Spinal cord (tissue), 10 donors: ENCODE measurements at places on chromosomes 6 and 20. TPM values are rescaled to one million over a fixed set of nuclear protein-coding genes. Genes with fewer than 3 reads are reported as not detected.

The KCNB1 gene
- polyA plus RNA-seq: 13.2 TPM

The SLC32A1 gene
- polyA plus RNA-seq: 51.5 TPM

The LYRM4 gene
- polyA plus RNA-seq: 37.7 TPM

The GSTA4 gene
- polyA plus RNA-seq: 135 TPM

The RAB5IF gene
- 75.7 TPM for polyA plus RNA-seq

The ADGRF5 gene
- 8.7 TPM for polyA plus RNA-seq

The FNDC11 gene
- 0.93 TPM for polyA plus RNA-seq

The PNLDC1 gene
- polyA plus RNA-seq: 0.78 TPM

The KIF25 gene
- 1.2 TPM for polyA plus RNA-seq

The PKHD1 gene
- polyA plus RNA-seq: 0.16 TPM

The RSPO3 gene
- 3.4 TPM for polyA plus RNA-seq

The PRELID3B gene
- polyA plus RNA-seq: 50.9 TPM

DNA sequence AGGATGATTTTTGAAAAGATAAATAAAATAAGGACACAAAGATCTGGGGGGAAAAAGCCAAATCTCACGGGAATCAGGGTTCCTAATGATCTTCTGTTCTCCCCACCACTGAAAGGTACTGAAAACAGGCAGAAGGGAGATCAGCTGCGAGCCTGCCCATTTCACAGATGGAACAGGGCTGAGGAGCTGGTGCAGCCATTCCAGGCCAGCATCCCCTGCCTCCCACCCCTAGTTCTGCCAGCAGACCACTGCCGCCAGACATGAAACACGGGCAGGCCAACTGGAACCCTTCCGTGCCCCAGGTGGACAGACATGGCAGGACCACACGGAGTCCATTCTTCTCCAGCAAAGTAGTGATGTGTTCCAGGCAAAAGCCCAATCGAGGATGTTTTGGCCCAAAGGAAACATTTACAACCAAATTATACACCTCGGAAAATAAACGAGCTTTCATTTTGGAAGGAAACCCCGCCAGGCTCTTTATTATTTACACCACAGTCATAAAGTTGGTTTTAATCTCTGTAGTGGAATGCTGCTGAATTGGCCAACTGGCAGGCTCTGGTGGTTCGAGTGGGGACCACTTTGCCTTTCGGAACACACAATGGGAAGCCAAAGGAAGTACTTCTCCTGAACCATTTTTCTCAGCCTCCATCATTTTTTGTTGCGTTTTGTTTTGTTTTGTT is 28.2 kb downstream of the ISM1 start:
- H3K4me3 ChIP-seq: no peak overlapping the region
- no peaks in the 10 kb centered on the region for H3K36me3 ChIP-seq
- no peak for DNase-seq
- H3K4me1 ChIP-seq: peaks cover 9% of the 10 kb centered on the region

GRCh38 chr6:165649166-165650137 is 13.6 kb downstream of the PDE10A start:
- DNase-seq: no peak
- no peak overlapping the region for H3K4me3 ChIP-seq
- H3K27me3 ChIP-seq: no peaks in the 10 kb centered on the region

- no peak overlapping the region for H3K27ac ChIP-seq
- H3K4me1 ChIP-seq: peaks cover 18% of the 10 kb centered on the region
- no peaks in the 10 kb centered on the region for H3K27me3 ChIP-seq
- peaks cover 4% of the 10 kb centered on the region for H3K36me3 ChIP-seq
Observed at GRCh38 chr20:61584851-61585250, 332.8 kb downstream of the CDH4 start.

GRCh38 chr6:107567643-107568042 is 77.7 kb downstream of the SOBP start:
- H3K27me3 ChIP-seq: no peaks in the 10 kb centered on the region
- peaks cover 3% of the 10 kb centered on the region for H3K36me3 ChIP-seq
- H3K4me3 ChIP-seq: no peak overlapping the region
- H3K4me1 ChIP-seq: peaks cover 12% of the 10 kb centered on the region

DNA sequence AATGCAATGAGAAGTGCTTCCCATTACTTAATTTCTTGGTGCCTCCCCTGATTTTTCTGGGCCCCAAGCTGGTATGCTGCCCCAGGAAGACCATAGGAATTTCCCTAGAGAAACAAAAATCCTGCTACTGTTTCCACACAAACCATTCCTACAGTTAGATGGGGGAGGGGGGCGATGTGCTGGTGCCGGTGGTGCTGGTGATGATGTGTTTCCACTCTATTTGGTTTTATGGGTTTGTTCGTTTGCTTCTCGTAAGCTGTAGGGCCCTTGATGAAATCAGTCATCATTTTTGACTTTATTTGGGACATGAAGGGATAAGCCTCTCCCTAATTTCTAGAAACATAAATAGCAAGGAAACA is 105.1 kb downstream of the MKKS start:
- H3K27ac ChIP-seq: no peak overlapping the region
- no peaks in the 10 kb centered on the region for H3K36me3 ChIP-seq
- no peaks in the 10 kb centered on the region for H3K4me1 ChIP-seq
- DNase-seq: no peak

DNA sequence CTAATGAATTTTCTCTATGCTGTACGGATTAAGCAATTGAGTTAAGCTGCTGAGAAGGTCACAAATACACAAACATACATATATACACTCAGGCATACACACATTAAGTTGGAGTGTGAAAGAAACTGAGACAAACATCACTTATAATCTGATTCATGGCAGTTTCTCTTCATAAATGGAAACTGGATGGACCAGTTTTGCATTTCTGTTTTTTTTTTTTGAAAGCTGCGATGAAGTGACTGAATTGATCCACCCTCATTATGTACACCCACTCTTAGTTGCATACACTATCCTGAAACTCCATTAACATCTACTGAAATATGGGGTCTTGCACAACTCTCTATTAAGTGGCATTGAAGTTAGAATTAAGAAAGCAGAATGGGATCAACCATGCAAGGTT is 32.9 kb upstream of the TENT5A start:
- H3K27me3 ChIP-seq: no peaks in the 10 kb centered on the region
- H3K36me3 ChIP-seq: no peaks in the 10 kb centered on the region
- no peak overlapping the region for H3K27ac ChIP-seq
- H3K4me3 ChIP-seq: no peak overlapping the region
- no peaks in the 10 kb centered on the region for H3K4me1 ChIP-seq

GRCh38 chr20:51085769-51086168 is 62.9 kb upstream of the KCNG1 start:
- no peak for DNase-seq
- H3K27ac ChIP-seq: no peak overlapping the region
- no peaks in the 10 kb centered on the region for H3K36me3 ChIP-seq
- H3K4me1 ChIP-seq: peaks cover 2% of the 10 kb centered on the region
- no peak overlapping the region for H3K4me3 ChIP-seq

DNA sequence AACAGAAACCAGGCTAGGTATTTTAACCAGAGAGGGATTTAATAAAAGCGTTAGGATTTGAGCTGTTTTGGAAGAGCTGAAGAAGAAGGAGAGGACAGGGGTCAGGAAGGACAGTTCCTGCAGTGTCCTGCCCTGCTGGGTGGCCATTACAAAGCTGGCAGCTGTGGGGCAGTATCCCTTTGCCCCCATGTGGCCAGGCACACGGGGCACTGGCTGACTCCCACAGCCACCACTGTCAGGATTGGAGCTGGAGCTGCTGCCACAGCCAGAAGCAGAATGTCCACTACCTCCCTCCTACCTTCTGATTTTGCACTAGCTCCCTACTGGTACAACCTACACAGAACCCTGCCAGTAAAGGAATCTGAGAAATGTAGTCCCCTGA is 46.5 kb downstream of the SLC22A3 start:
- no peak overlapping the region for H3K4me3 ChIP-seq
- no peaks in the 10 kb centered on the region for H3K27me3 ChIP-seq
- DNase-seq: peak; percentile 11
- peak overlapping the region; percentile 2 for H3K27ac ChIP-seq
- no peaks in the 10 kb centered on the region for H3K4me1 ChIP-seq

- no peaks in the 10 kb centered on the region for H3K27me3 ChIP-seq
- no peak overlapping the region for H3K4me3 ChIP-seq
- H3K4me1 ChIP-seq: no peaks in the 10 kb centered on the region
- H3K27ac ChIP-seq: no peak overlapping the region
- no peak for DNase-seq
- no peaks in the 10 kb centered on the region for H3K36me3 ChIP-seq
Observed at GRCh38 chr6:137086031-137086430, 41.3 kb upstream of the IL20RA start.

GRCh38 chr6:18503593-18504231 is 116.6 kb downstream of the RNF144B start:
- H3K4me3 ChIP-seq: peak overlapping the region; percentile 3
- no peaks in the 10 kb centered on the region for H3K4me1 ChIP-seq
- H3K27me3 ChIP-seq: no peaks in the 10 kb centered on the region
- H3K27ac ChIP-seq: peak overlapping the region; percentile 44
- H3K36me3 ChIP-seq: no peaks in the 10 kb centered on the region

- no peak overlapping the region for H3K27ac ChIP-seq
- no peak overlapping the region for H3K4me3 ChIP-seq
- H3K27me3 ChIP-seq: no peaks in the 10 kb centered on the region
- no peaks in the 10 kb centered on the region for H3K4me1 ChIP-seq
- no peaks in the 10 kb centered on the region for H3K36me3 ChIP-seq
- no peak for DNase-seq
Observed at GRCh38 chr6:107682721-107683120, 141.4 kb downstream of the SCML4 start.

GRCh38 chr20:14523090-14523489 is 185.7 kb upstream of the FLRT3 start:
- H3K36me3 ChIP-seq: no peaks in the 10 kb centered on the region
- H3K4me3 ChIP-seq: no peak overlapping the region
- no peak for DNase-seq
- H3K4me1 ChIP-seq: no peaks in the 10 kb centered on the region

DNA sequence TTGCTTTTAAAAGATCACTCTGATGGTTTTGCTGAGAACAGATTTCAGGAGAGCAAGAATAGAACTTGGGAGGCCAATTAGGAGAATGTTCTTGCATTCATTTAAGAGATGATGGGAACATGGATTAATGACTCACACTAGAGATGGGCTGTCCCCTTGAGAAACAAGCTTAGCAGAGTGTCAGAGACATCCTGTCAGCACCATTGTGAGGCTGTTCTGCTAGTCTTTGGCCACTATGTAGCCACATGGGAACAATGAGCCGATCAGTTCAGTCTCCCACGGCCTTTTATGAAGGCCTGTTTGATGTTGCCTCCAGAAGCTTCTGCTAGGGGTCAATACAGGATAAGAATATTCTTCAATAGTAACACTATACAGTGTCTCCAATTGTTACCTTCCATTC is 113.0 kb upstream of the EYA4 start:
- DNase-seq: no peak
- no peak overlapping the region for H3K27ac ChIP-seq
- no peaks in the 10 kb centered on the region for H3K36me3 ChIP-seq
- H3K4me1 ChIP-seq: peaks cover 14% of the 10 kb centered on the region
- no peak overlapping the region for H3K4me3 ChIP-seq

DNA sequence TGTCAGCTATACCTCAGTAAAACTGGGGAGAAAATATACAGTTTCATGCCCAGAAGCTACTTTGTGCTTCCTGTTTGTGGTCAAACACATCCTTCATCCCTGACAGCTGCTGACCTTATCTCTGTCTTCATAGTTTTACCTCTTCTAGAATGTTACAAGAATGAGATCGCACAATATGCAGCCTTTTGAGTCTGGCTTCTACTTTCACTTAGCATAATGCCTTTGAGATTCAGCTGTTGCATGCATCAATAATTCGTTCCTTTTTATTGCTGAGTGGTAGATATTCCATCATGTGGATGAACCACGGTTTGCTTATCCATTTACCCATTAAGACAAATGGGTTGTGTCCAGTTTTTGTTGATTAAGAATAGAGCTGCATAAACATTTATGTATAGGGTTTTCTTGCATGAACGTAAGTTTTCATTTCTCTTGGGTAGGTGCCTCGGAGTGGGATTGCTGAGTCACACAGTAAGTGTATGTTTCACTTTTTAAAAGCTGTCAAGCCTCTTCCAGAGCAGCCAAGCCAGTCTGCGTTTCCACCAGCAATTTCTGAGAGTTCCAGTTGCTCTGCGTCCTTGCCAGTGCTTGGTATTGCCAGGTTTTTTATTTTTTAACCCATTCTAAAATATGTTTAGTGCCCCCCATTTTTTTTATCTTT is 86.6 kb upstream of the PAX1 start:
- H3K4me1 ChIP-seq: peaks cover 5% of the 10 kb centered on the region
- H3K27me3 ChIP-seq: peaks cover 3% of the 10 kb centered on the region
- no peaks in the 10 kb centered on the region for H3K36me3 ChIP-seq
- DNase-seq: no peak
- H3K27ac ChIP-seq: no peak overlapping the region
- H3K4me3 ChIP-seq: no peak overlapping the region

DNA sequence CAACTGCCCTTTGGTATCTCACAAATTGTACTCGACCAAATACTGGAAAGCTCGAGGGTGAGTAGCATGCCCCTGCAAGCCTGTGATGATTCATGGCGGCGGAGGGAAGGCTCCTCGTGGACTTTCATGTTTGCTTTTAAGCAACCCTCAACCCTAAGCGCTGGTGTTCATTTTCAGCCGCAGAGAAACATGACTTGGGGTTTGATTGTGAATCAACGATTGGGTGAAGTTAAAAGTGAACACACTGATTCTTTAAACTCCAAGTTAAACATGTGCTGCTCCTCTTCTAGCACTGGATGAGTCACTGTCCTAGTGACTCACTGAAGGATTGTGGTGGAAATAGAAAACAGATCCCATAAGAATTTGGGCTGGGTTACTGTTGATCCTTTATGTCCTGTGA is 8.3 kb downstream of the CD109 start:
- no peaks in the 10 kb centered on the region for H3K36me3 ChIP-seq
- H3K27me3 ChIP-seq: no peaks in the 10 kb centered on the region
- no peaks in the 10 kb centered on the region for H3K4me1 ChIP-seq
- no peak overlapping the region for H3K27ac ChIP-seq
- no peak for DNase-seq

DNA sequence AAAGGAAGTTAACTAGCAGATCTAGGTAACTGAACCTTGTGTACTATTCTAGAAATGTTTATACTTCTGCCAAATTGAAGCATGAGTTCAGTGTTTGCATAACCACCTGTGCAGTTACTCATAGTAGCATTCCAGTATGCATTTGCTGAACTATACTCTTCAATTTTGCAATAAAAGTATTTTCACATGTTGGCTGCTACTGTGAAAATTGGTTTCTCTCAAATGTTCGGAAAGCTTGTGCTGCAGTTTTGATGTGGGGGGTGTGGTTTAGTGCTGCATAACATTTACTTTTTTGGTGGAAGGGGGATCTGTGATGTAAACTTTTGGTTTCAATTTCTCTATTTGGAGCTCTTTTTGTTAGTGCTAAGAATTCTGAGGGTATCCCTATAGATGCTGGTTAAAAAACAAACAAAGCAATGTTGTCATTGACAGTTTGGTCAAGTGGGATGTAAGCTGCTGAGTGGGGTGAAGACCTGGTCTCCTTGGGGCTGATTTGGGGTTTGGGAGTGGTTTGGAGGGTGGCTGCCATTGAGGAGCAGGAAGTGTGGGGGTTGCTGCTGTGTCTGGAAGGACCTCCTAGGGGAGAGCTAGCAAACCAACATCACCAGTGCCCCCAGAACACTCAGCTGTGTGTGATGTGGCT is 87.8 kb downstream of the CARMIL1 start:
- H3K27me3 ChIP-seq: no peaks in the 10 kb centered on the region
- H3K27ac ChIP-seq: no peak overlapping the region
- H3K4me1 ChIP-seq: peaks cover 10% of the 10 kb centered on the region
- DNase-seq: no peak
- H3K4me3 ChIP-seq: no peak overlapping the region

GRCh38 chr20:35042268-35042667 is 50.3 kb downstream of the TRPC4AP start:
- H3K4me1 ChIP-seq: no peaks in the 10 kb centered on the region
- no peak for DNase-seq
- no peak overlapping the region for H3K4me3 ChIP-seq
- H3K27me3 ChIP-seq: no peaks in the 10 kb centered on the region
- peaks cover 6% of the 10 kb centered on the region for H3K36me3 ChIP-seq
- no peak overlapping the region for H3K27ac ChIP-seq
